ACHN (cell line): ENCODE measurements at places on chromosomes 3 and 15.

DNA sequence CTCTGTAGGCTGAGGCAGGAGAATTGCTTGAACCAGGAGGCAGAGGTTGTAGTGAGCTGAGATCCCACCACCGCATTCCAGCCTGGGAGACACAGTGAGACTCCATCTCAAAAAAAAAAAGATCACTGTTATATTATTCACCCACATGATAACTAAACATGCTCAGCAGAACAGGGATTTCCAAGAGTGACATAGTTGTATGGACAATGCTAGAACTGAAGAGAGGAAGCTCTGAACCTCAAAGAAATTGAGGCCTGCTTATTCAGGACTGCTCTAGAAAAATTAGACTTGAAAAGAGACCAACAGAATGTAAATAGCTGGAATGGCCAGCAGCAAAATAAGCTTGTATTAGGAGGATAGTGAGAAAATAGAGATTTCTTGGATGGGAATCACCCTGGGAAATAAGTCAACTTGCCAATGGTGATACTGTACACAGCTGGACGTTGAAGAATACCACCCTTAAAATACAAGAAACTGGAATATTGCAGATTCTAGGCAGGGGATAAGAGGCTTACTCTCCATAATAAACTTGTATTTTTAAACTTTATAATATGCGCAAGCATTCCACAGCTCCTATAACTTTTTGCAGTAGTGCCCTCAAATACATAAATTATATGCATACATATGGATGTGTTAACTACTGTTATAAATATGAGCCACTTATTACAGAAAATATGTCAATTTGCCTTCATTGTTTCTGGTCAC lies 28.2 kb downstream of the PIK3CB start:
- no peak for DNase-seq

DNA sequence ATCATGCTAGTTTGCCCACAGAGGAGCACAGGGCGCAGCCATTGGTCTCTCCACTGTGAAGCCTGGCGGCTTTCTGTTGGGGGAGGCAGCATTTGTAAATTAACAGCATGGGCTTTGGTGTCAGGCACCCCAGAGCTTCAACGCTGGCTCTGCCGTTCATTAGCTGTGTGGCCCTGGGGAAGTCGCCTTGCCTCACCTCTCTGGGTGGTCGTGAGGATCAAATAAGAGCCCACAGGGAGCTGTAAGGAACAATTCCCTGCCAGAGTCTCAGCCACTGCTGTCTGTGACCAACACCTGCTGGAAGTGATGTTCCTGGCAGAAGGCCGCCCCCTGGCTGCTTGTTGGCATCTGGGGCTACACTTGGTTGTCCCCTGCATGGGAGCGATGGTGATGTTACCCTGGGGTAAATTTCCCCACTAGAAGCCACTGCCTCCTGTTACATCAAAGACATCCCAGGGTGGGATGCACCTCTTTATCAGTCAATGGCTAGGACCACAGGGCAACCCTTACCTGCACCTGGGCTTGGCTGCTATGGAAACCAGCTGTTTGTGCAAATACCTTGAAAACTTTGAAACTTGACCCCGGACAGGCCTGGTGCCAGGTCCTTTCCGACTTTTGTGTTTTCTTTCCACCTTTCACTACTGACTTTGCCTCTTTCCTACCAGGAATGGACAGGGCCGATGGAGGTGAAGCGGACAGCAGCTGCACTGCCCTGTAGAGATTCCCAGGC lies 36.9 kb downstream of the DNASE1L3 start:
- peak; percentile 32 for DNase-seq

DNA sequence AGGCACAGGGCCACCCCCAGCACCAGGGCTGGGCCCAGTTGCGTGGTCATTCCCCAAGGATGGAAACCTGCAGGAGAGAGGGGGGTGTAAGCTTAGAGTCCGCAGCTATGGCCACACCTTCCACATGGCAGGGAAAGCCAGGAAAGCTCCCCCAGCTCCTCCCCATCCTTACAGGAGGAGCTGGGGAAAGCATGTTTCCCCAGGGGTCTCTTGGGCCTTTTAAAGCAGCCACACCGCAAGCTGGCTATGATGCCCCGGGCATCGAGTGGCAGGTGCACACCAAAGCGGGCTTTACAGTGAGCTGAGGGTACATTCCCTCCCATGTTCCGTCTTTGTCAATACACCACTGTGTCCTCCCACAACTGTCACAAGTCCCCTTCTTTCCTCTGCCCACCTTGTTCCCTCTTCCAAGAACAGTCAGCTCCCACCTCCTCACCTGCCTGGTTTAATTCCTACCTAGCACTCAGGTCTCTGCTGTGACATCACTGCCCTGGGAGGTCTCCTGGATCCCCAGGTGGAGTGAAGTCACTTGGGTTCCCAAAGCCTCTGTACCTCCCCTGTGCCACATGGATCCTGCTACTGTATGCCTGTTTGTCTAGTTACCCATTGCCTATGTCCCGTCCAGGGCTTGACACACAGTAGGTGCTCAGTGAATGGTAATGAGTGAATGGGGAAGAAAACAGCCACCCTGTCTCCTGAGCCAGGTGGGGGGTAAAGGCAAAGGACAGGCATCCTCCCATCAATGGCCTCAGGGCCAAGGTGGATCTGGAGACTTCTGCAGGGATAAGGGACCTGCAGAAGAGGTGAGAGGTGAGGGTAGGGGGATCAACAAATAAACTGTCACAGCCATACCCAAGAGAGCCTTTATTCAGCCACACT lies 3.4 kb downstream of the HYAL3 start:
- DNase-seq, result no peak

GRCh38 chr15:90191344-90191687 lies 9.8 kb upstream of the SEMA4B start:
- DNase-seq, result no peak

- no peak for DNase-seq
These were observed 110.0 kb downstream of the AQP9 start for GRCh38 chr15:58247855-58248842.

GRCh38 chr15:69979262-69979661 lies 118.5 kb downstream of the TLE3 start:
- peak; percentile 18 for DNase-seq

- no peak for DNase-seq
These were observed 55.9 kb upstream of the PIK3CB start for GRCh38 chr3:138890555-138891187.

DNA sequence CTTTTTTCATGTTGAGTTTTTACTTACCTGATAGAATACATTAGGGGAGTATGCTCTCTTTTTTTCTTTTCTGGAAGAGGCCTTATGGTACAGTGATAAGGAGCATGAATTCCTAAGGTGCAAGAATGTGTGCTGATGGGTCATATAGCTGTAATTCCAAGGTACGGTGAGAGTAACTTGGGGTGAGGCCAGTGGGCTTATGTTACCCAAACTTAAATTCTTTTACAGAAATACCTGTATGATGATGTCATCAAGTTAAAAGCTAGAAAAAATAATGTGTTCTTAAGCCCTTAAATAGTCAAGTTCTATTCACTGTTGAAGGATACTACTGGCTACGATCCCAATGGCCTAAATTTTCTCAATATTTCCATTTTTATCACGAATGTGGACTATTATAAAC lies 111.2 kb downstream of the GMPS start:
- DNase-seq, result no peak

DNA sequence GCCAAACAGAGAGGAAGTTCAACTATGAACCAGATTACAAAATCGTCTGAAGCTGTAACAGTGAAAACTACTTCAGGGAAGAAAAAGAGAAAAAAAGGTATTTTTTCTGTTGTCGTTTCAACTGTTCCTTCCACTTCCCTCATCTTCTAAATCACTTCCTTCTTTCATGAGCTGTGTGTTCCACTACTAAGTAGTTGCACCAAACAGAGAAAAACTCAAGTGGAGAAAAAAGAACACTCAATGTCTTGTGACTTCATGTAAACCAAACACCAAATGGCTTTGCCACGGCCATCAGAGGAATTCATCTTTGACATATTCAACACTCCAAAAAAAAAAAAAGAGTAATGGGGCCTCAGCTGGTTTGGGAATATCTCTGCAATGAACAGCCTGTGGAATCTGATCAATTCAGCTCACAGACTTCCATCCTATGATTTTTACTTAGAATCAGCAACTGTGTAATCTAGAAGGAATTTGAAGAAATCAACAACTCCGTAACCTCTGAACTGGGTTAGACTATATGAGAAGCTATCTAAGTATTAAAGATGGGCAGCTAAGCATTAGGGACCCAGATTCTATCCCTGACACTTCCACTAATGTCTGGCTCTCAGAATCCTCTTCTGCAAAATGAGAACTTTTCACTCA lies 47.5 kb upstream of the RNF7 start:
- no peak for DNase-seq

GRCh38 chr15:59154243-59154642 lies 49.3 kb downstream of the CCNB2 start:
- no peak for DNase-seq

- no peak for DNase-seq
These were observed 4.7 kb upstream of the ARHGEF3 start for GRCh38 chr3:56806407-56806806.

- DNase-seq, result no peak
These were observed 8.0 kb upstream of the SEMA4B start for GRCh38 chr15:90192961-90193786.

GRCh38 chr15:99509686-99510461 lies 55.9 kb upstream of the MEF2A start:
- DNase-seq, result no peak

DNA sequence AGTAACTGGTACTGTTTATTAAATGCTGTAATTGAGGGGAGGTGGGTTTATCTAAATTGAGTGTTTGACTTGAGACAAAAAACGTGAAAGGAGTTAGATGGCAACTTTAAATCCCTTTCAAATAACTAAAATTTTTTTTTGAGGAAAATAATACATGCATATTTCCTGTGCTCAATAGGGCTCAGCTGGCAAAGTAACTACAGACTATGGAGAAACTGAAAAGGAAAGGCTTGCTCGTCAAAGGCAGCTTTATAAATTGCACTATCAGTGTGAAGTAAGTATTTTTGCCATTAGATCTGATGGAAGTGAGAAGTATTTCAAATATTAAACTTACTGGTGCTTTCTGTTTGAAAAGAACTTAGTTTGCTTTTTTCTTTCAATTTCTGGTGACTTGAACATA lies 72.2 kb downstream of the DZIP3 start:
- no peak for DNase-seq

GRCh38 chr15:40343512-40343911 lies 2.8 kb upstream of the CCDC9B start:
- no peak for DNase-seq

- no peak for DNase-seq
These were observed 31.1 kb downstream of the MAGEL2 start for GRCh38 chr15:23616536-23616935.

GRCh38 chr3:74527566-74527965 lies 86.9 kb downstream of the CNTN3 start:
- DNase-seq, result no peak

GRCh38 chr3:162302983-162303624 lies 806.5 kb downstream of the OTOL1 start:
- DNase-seq, result no peak

- no peak for DNase-seq
These were observed 3.1 kb downstream of the CMTM6 start for GRCh38 chr3:32499585-32499984.
